GF-D8 (cell line): ENCODE measurements at places on chromosomes 7 and 10.
A peak's percentile ranks its signal among the peaks of the same experiment; 100 is the strongest.

DNA sequence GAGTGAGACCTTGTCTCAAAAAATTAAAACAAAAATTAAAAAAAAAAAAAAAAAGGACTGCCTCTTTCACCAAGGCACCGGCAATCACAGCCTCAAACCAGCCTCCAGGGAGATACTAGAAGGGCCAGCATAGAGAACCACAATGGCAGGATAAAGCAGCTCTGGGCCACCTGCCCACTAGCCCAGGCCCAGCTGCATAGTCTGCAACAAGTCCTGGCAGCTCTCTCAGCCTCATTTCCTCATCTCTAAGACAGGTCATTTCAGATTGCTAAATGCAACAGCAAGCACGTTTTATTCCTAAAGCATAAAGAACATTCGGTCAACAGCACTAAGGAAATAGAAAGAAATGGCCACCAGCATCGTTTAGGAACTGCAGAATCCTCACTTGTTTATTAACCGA is 28.8 kb downstream of the XPNPEP1 start:
- DNase-seq = peak; percentile 28

GRCh38 chr7:1641661-1642260 is 28.3 kb upstream of the ELFN1 start:
- no peak for DNase-seq

DNA sequence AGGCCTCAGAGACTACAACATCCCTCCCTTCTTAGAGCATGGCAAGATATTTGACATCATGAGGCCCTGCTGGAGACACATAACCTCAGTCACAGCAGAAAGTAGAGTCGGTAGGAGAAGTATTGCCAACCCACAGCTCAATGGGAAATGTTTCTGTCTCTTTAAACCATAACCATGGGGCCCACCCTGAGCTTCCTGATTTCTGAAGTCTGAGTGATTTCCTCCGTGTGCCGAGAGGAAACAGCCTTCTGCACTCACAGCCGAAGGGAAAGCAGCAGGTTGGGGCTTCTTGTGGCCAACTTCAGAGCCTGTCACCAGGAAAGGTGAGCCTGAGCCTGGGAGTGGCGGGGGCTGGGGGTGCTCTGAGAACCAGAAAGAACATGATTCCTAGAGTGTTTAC is at the start of gene GIMAP1:
TSS of gene GIMAP1 (plus strand) at position 246 of the 400 bp plus-strand sequence. CDS start 2,435 bp downstream, outside the sequence.
- DNase-seq = peak; percentile 73

DNA sequence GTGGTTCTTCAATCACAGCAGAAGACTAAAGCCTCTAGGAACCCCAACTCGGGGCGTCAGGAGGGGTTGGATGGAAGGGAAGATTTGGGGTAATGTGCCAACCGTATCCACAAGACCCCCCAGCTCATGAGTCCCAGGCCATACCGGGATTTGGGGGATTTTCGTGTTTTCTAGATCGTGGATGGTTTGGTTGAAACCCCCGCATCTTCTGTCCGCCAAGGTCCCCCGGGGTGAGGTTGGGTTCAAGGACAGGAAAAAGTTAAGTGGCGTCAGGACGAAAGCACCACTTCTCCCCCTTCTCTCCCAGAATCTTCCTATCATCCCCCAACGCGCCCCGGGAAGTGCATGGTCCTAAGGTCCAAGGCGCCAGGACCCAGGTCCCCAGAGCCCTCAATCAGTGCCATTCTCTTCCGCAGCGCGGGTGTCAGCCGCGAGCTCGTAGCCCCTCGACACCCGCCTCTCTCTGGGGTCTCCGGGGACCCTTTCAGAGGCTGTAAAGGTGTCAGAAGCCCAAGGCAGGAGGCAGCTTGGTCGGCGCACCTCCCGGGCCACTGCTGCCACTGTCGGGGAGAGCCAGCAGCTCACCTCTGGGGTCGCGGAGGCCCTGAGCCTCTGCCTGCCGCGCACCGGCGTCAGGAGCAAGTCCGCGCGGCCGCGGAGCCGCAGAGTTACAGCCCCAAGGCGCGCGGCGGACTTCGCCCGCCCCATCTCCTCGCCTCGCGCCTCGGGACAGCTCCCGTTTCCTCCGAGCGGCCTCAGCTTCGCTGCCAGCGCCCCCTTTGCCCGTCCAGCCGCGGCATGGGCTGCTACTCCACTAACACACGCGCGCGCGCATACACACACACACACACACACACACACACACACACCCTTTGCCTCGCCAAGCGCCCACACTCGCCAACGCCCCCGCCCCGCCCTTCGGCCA is 1.5 kb downstream of the MKX start:
- no peak for DNase-seq

DNA sequence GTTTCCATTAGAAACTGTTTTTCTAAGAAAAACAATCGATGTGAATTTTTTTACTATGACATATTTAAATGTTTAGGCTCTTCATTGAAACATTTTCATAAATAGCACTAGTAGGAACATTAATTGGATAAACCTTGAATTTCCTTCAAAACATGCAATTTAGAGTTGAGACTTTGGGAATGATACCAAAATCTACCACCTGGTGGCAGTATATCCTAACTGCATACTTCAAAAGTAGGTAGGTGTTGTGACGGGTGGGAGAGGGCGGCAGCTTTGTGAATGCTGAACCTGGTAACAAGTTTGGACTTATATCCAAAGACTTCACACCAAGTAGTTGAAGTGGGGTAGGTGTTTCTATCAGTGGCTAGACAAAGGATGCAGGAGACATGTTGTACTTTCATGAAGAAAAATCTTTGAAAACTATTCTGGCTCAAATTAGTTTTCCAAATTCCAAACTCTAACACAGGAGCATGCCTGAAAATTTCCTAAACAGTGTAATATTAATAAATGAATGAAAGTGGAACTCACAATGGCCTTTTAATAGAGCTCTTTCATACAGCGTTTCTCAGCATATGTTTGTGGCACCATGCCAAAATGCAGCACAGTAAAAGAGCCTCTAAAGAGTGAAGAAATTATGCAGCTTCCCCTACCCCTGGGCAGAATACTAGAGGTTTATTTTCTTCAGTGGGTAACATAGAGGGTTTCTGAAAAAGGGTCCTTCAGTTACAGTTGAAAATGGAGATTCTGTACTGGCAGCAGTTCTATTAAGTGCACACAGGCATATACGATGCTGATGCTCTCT is 201.0 kb upstream of the TPK1 start:
- DNase-seq = no peak

- DNase-seq = no peak
Observed at GRCh38 chr7:143210541-143210940, 11.3 kb upstream of the TAS2R40 start.

DNA sequence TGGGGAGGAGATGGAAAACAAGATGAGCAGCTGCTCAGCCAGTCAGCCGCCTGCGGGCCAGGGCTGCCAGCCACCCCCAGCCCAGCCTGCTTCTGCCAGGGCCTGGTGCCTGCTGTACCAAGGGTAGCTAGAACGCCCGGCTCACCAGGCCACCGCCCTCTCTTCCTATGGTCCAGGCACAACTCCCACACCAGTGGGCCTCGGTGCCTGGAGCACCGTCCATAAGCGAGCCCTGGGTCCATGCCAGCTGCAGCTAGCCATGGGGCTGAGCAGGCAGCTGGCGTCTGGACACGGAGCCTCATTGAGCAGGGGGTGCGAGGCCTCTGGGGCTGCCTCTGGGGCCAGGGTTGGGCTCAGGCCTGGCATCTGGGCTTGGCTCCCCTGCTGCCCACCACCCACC is 8.5 kb upstream of the RABGEF1 start:
- no peak for DNase-seq

DNA sequence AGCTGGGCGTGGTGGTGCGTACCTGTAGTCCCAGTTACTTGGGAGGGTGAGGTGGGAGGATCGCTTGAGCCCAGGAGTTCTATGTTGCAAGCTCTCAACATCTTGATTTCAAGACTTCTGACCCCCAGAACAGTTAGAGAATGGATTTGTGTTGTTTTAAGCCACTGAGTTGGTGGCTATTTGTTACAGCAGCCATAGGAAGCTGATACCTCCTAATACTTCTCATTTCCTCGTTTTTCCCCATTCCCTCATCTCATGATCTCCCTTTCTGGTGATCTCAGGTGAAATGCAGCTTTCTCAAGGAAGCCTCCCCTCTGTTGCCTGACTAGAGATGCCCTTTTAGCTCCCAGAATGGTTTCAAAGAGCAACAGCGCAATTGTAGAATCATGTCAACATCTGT is 378.8 kb downstream of the TYW1 start:
- DNase-seq = no peak

DNA sequence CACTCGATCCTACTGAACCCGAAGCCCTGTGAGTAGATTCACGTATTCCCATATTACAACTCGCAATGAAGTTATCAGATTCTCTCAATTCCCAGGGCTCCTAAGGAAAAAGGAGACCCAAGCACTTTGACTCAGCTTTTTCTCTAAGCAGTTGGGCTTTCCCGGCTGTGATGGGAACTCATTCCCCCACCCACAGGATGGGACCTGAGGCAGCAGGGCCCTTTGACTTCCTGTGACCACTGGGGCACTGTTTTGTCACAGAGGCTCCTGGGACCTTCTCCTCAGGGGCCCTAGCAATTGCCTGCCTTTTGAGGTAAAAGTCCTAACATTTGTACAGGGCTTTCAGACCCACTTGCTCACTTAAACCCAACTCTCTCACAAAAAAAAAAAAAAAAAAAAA is 122.8 kb upstream of the PDLIM1 start:
- no peak for DNase-seq

DNA sequence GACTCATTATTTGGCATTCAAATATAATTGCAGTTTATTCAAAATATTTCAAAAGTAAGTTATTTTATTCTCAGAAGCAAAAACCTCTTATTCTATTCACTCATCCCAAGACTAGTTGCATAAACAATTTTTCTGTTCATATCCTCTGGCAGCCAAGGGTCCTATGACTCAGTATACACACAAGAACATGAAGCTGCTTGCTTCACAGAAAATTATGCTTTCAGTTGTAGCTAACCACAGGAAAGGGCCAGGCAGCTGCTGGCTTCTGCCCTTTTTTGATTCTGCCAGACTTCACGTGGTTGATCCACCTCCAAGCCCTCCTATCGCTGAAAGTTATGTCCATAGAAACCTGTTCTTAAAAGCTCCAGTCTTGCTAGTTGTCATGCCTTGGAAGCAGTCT is 108.8 kb downstream of the ABCA13 start:
- DNase-seq = no peak

DNA sequence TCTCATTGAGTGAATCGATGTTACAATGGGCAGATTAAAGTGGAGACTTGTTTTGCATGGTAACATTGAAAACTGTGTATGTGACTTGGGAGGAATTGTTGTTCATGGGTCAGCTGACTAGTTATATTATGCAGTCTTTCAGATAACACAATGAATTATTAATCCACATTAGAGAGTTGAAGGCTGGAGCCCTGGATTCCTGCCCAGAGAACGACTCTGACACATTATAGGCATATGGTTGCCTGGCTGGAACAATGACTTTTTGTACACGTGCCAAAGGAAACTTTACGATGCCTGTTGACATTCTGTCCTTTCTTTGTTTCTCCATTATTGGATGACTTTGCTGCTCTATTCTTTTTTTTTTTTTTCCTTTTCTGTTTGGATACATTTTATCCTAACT is 52.3 kb upstream of the TMEM229A start:
- DNase-seq = no peak

- DNase-seq = no peak
Observed at GRCh38 chr7:17055596-17055995, 173.8 kb upstream of the AGR3 start.

GRCh38 chr10:98420786-98421185 is 5.8 kb upstream of the PYROXD2 start:
- no peak for DNase-seq

GRCh38 chr7:119935418-119936025 is 337.5 kb upstream of the KCND2 start:
- DNase-seq = no peak

- no peak for DNase-seq
Observed at GRCh38 chr7:7704867-7705266, 13.5 kb downstream of the RPA3 start.

DNA sequence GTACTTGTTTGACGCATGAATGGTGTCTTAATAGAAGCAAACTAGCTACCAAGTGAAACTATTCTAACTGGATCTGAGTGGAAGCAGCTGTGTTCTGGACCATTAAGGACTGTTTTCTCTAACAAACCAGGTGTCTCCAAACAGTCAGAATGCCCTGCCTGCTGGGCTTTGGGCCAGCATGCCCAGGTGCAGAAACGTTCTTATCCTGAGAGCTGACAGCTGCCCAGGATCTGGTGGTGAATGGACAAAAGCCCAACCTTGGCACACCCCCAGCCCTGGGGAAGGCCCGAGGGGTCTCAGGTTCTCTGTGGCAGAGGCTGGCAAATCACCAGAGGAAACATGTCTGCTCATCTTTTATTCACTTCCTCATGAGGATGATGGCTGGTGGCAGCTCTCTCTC is 48.2 kb upstream of the LAMB4 start:
- DNase-seq = no peak

- no peak for DNase-seq
Observed at GRCh38 chr7:130655286-130655685, 13.3 kb downstream of the COPG2 start.

DNA sequence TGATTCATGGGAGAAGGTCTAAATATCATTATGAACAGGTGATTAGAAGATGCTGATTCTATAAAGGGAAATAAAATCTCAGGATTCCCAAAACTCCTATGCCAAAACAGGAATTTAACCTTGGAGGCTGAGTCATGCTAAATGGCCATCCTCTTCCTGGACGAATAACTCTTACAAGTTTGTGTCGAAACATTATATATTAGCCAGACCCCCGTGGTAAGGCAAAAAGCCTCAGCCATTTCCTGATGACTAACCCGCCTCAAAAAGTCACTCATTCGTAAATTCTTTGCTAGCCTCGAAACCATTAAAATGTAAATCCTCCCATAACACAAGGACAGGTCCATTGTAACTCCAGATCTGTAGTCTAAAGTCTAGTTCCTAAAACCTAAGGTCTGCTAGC is 32.0 kb downstream of the CUL2 start:
- peak; percentile 21 for DNase-seq
